ENCODE measurements at places on chromosomes 5 and 9.

- DNase-seq: peak; percentile 52
Observed at GRCh38 chr5:87120518-87121303, 147.0 kb upstream of the RASA1 start.

- no peak for DNase-seq
Observed at GRCh38 chr9:74498621-74499095, 1.5 kb downstream of the RORB start.

DNA sequence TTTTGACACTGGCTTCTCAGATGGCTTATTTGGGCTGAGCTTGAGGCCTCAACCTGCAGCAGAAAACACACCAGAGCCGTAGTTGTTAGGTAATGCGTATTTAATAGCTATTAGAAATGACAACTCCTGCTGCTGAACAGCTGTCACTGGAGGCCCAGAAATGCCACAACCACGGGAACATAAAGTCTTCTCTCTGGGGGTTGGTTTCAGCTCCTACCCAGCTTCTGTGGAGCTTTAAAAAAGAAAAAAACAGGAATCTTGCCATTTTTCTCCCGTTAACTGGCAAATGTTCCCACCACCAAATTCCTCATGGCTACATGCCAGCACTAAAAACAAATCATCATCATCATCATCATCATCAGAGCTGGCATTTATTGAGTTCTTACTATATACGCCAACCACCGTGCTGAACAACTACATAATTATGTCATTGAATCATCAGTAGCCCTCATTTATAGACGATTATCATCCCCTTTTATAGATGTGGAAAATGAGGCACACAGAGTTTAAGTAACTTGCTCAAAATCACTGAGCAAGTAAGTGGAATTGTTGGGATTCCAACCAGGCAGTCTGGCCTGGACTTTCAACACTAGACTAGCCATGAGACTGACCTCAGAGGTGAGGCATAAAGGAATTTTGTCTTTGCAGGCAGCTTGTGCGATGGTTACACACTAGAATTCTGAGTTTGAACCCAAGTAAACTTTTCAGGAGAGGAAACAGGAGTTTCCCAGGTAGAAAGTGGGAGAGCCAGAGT, 185.3 kb upstream of the WWC1 start:
- no peak for DNase-seq

- peak; percentile 48 for DNase-seq
Observed at GRCh38 chr9:130215341-130216119, 43.3 kb downstream of the NCS1 start.

DNA sequence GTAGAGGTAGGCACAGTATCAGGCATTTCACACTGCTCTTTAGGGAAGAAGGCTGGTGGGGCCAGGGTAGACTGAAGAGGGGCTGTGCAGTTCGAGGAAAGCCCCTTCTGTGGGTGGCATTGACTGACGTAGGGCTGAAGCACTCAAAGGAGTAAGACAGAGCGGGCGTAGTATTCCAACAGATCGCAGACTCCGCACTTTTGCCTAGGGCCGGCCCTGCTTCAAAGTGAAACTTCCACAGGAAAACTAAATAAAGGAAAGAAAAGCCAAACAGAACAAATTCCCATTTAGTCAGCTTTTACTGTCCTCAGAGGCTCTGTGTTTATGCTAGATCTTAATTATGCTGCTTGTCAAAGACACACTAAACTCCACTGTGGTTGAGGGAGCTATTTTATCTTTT, 493.0 kb upstream of the WWC1 start:
- no peak for DNase-seq

DNA sequence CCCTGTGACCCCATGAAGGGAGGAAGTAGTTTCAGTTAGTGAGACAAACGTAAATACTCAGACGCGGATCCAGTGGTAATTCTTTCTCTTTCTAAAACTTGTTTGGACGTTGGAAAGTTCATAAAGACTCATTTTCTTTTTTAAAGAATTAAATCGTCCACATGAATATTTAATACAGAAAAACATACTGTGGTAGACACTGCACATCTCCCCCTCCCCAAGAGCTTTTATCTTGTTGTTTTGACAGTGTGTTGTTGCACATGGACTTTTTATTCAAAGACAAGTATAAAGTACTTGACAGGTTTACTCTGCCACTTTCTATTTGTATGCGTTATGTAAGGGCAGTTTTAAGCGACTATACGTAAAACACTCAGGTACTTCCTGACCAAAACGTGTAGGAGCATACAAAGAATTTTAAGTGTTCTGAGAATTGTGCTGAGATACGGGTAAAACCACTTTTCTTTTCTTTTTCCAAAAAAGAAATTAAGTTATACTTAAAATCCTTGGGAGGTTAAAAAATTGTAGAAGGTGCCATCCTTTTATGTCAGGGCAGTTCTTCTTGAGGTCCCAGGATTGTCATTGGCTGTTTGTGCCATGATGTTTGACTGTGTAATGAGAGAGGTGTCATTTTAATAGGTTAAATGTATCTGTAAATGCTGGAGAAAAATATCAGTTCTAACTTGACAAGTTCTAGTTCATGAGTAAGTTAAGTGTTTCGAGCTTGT, 1.3 kb downstream of the NIPBL start:
- DNase-seq: no peak

GRCh38 chr9:18350036-18350435, 123.9 kb upstream of the ADAMTSL1 start:
- DNase-seq: no peak

- no peak for DNase-seq
Observed at GRCh38 chr9:73206851-73207250, 55.2 kb downstream of the ANXA1 start.

- DNase-seq: peak; percentile 39
Observed at GRCh38 chr5:1511651-1512540, 11.9 kb downstream of the LPCAT1 start.

Measured in activated CD8-positive, alpha-beta memory T cell treated with anti-CD3 and anti-CD28 coated beads, Interleukin-2, amount 10 ng/mL, durations not matched to agents 7 days and 5 days (primary cell).